ENCODE measurements at places on chromosomes 13 and 19.

- no peaks in the 10 kb centered on the region for H3K36me3 ChIP-seq
- H3K27me3 ChIP-seq: no peaks in the 10 kb centered on the region
- H3K4me3 ChIP-seq: no peak overlapping the region
- H3K27ac ChIP-seq: no peak overlapping the region
These were observed 1498.1 kb downstream of the UQCRFS1 start for GRCh38 chr19:27714857-27715256.

- no peaks in the 10 kb centered on the region for H3K36me3 ChIP-seq
- H3K4me1 ChIP-seq: no peaks in the 10 kb centered on the region
- H3K27me3 ChIP-seq: no peaks in the 10 kb centered on the region
- no peak overlapping the region for H3K27ac ChIP-seq
- no peak overlapping the region for H3K4me3 ChIP-seq
These were observed 352.5 kb upstream of the ATXN8OS start for GRCh38 chr13:69755101-69755500.

GRCh38 chr13:42378383-42378780 is 106.4 kb downstream of the AKAP11 start:
- no peak overlapping the region for H3K4me3 ChIP-seq
- no peaks in the 10 kb centered on the region for H3K36me3 ChIP-seq
- no peaks in the 10 kb centered on the region for H3K27me3 ChIP-seq
- no peaks in the 10 kb centered on the region for H3K4me1 ChIP-seq

GRCh38 chr13:32669030-32669646 is 82.9 kb downstream of the PDS5B start:
- no peak for DNase-seq
- no peak overlapping the region for H3K4me3 ChIP-seq
- peaks cover 17% of the 10 kb centered on the region for H3K36me3 ChIP-seq

DNA sequence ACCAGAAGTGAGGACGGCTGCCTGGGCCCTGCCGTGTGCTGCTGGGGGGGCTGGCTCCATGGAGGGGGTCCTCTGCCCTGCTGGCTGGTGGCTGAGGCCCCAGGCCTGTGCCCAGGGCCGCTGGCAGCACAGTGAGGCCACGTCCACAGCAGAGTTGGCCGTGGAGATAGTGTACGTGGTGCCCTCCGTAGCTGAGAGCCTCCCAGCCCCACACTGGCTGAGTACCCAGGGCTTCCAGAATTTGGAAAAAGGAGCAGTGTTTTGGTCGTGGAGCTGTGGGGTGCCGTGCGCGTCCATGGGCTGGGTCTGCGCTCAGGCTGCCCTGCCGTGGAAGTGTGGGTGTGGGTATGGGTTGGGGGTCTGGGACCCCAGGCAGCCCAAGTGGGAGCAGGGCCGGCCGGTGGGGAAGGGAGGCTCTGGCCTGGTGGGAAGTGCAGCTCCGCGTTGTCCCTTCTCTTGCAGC is 5.9 kb downstream of the PTBP1 start:
- H3K27ac ChIP-seq: peak overlapping the region; percentile 60
- no peaks in the 10 kb centered on the region for H3K27me3 ChIP-seq
- DNase-seq: no peak
- H3K4me1 ChIP-seq: peaks cover 51% of the 10 kb centered on the region
- H3K36me3 ChIP-seq: peaks cover 15% of the 10 kb centered on the region

- no peak overlapping the region for H3K4me3 ChIP-seq
These were observed 184.1 kb upstream of the EDNRB start for GRCh38 chr13:78102741-78103140.

DNA sequence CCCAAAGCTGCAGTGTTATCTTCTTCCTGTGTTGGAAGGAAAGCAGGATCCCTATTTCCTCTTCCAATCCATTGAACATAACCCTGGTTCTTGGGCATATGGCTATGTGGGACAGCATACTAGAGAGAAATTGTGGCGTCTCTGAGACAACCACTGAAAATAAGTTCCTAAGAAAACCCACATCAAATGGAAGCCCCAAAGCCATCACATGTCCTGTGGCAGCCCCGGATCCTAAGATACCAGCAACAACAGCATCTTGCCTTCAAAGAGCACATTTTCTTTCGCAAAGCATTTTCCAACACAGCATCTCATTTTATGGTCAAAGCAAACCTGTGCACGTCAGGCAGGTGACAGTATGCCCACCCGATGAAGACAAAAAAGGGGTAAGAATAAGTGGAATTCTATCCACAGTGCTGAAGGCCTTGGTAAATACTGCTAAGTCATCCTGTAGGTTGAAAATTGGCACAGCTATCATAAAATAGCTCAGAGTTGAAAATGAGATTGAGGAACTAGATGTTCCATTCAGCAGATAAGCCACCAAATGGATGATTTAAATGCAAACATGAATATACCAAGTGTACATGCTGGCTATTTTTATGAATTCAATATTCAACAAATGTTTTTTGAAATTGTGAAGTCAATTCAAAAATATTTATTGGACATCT is 232.2 kb downstream of the DLEU7 start:
- DNase-seq: no peak
- no peaks in the 10 kb centered on the region for H3K36me3 ChIP-seq
- H3K27ac ChIP-seq: no peak overlapping the region
- no peak overlapping the region for H3K4me3 ChIP-seq
- H3K27me3 ChIP-seq: no peaks in the 10 kb centered on the region

- H3K27ac ChIP-seq: peak overlapping the region; percentile 98
- peak overlapping the region; percentile 87 for H3K4me3 ChIP-seq
- peaks cover 39% of the 10 kb centered on the region for H3K36me3 ChIP-seq
- no peak for DNase-seq
- H3K27me3 ChIP-seq: no peaks in the 10 kb centered on the region
These were observed 1.7 kb downstream of the DMPK start for GRCh38 chr19:45780448-45781213.

DNA sequence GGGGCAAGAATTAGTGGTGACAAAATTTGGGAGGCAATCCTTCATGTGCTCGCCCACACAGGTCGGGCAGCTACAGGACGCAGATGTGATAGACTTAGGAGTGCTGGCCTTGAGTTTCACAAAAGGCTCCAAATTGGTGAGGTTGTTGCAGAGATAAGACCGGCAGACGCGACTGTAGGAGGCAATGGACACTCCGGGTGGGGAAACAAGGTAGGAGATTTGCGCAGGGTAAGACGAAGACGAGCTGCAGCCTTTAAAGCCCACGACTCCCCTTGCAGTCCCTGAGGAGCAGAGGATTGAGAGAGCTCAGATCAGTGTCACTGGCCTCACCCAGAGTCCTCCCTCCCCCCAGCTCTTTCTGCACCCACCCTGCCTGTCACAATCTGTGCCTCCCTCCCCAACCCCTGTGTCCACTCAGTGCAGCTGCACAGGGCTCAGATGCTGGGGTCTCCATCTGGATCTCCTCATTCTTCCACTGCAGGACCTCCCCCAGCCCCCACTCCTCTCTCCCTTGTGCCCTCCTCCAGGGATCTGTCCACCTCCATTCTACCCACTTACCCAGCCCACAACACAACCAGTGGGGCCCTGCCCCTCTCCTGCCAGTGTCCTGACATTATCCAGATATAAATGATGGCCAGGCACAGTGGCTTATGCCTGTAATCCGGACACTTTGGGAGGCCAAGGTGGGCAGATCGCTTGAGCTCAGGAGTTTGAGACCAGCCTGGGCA is 6.3 kb downstream of the LYPD4 start:
- H3K4me3 ChIP-seq: no peak overlapping the region
- H3K4me1 ChIP-seq: no peaks in the 10 kb centered on the region
- no peak overlapping the region for H3K27ac ChIP-seq
- H3K36me3 ChIP-seq: no peaks in the 10 kb centered on the region
- DNase-seq: no peak

DNA sequence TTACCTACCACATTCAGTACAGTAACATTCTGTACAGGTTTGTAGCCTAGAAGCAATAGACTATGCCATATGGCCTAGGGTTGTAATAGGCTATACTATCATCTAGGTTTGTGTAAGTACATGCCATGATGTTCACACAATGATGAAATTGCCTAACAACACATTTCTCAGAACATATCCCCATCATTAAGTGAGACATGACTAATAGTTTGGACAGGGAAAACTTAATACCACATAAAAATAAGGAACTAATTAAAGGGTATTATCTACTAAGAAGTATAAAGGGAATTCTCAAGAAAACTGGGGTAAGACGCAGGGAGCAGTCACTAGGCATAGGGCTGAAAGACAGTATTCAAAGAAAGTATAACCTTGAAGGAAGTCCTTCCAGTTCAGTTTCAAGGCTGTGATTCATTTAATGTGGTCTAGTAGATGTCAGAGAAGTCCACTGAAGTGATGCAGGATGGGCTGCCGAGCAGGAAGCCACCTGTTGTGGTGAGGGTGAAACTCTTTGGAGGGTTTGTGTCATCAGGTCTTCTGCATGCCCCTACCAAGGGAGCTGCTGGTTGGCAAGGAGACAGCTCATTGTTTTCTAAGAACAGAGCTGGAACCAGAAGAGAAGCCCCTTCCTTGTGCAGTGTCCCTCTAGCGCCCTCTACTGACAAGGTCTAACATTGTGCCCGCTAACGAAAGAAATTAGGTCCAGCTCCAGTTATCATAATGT is 122.9 kb downstream of the OLFM4 start:
- no peak for DNase-seq
- no peak overlapping the region for H3K27ac ChIP-seq
- no peaks in the 10 kb centered on the region for H3K4me1 ChIP-seq
- H3K4me3 ChIP-seq: no peak overlapping the region
- no peaks in the 10 kb centered on the region for H3K27me3 ChIP-seq

- no peaks in the 10 kb centered on the region for H3K36me3 ChIP-seq
- H3K27ac ChIP-seq: no peak overlapping the region
- peak; percentile 49 for DNase-seq
- no peak overlapping the region for H3K4me3 ChIP-seq
- H3K4me1 ChIP-seq: peaks cover 16% of the 10 kb centered on the region
- no peaks in the 10 kb centered on the region for H3K27me3 ChIP-seq
These were observed 3.5 kb downstream of the COPE start for GRCh38 chr19:18915639-18916038.

- H3K4me3 ChIP-seq: no peak overlapping the region
- H3K27me3 ChIP-seq: no peaks in the 10 kb centered on the region
- no peaks in the 10 kb centered on the region for H3K36me3 ChIP-seq
These were observed 515.4 kb downstream of the DCT start for GRCh38 chr13:93964146-93964512.

DNA sequence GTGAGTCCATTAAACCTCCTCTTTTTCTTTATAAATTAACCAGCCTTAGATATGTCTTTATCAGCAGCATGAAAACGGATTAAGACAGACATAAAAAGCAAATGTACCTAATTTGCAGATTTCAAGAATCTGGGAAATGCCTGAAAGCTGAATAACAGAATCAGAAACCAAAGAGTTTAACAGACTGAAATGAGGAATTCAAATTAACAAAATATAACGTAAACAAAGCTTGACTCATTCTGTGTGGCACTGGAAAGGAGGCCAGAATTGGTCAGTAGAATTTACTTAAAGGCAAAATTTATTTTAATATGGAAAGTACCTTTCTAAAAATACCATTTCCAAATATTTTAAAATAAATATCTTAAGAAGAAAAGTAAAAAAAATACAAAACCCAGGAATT is 540.6 kb upstream of the HTR2A start:
- no peak for DNase-seq
- H3K4me3 ChIP-seq: no peak overlapping the region
- H3K4me1 ChIP-seq: no peaks in the 10 kb centered on the region
- no peak overlapping the region for H3K27ac ChIP-seq
- H3K36me3 ChIP-seq: no peaks in the 10 kb centered on the region

GRCh38 chr19:46812977-46813838 is 24.8 kb upstream of the SLC1A5 start:
- H3K4me3 ChIP-seq: no peak overlapping the region
- H3K27me3 ChIP-seq: no peaks in the 10 kb centered on the region
- no peaks in the 10 kb centered on the region for H3K4me1 ChIP-seq
- no peaks in the 10 kb centered on the region for H3K36me3 ChIP-seq

- no peak for DNase-seq
- H3K27ac ChIP-seq: peak overlapping the region; percentile 77
- peaks cover 34% of the 10 kb centered on the region for H3K4me1 ChIP-seq
- H3K4me3 ChIP-seq: no peak overlapping the region
- no peaks in the 10 kb centered on the region for H3K36me3 ChIP-seq
- no peaks in the 10 kb centered on the region for H3K27me3 ChIP-seq
These were observed 63.5 kb downstream of the MYO9B start for GRCh38 chr19:17138937-17139598.

- no peaks in the 10 kb centered on the region for H3K27me3 ChIP-seq
- H3K4me3 ChIP-seq: no peak overlapping the region
- no peaks in the 10 kb centered on the region for H3K36me3 ChIP-seq
- H3K4me1 ChIP-seq: peaks cover 14% of the 10 kb centered on the region
These were observed 9.0 kb upstream of the JUND start for GRCh38 chr19:18290302-18291018.

DNA sequence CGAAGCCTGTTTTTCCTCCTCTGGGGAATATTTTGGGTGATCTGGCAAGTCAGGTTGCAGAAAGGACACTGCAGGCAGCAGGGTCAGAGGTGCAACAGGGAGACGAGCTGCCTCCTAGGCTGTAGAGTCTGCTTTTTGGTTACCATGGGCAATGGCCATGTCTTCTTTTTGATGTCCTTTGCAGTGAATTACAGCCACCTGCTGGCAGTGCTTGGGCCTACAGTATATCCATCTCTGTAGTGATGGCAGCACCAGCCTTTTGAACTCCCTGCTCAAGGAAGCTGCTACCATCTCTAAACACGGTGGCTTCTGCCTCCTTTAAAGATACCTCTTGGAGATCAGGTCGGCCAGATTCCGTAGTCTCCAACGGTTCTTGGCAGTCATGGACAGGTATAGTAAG is 73.9 kb downstream of the WTIP start:
- no peak overlapping the region for H3K27ac ChIP-seq
- H3K36me3 ChIP-seq: no peaks in the 10 kb centered on the region
- no peak for DNase-seq
- H3K4me3 ChIP-seq: no peak overlapping the region
- no peaks in the 10 kb centered on the region for H3K4me1 ChIP-seq

GRCh38 chr19:35822579-35822978 is 9.9 kb upstream of the PRODH2 start:
- H3K4me3 ChIP-seq: no peak overlapping the region
- no peak overlapping the region for H3K27ac ChIP-seq
- H3K27me3 ChIP-seq: peaks cover 3% of the 10 kb centered on the region
- no peaks in the 10 kb centered on the region for H3K36me3 ChIP-seq
- no peak for DNase-seq
